ENCODE measurements at places on chromosomes 5 and 9. TPM values are rescaled to one million over a fixed set of nuclear protein-coding genes. Genes with fewer than 3 reads are reported as not detected.

CRHBP gene
- total RNA-seq = 0.58 TPM

SGCD gene
- 0.05 TPM for total RNA-seq

ST8SIA4 gene
- total RNA-seq = 1.6 TPM

ANKRD18A gene
- 0.12 TPM for total RNA-seq

CTSV gene
- total RNA-seq = 0.19 TPM
